ENCODE measurements at places on chromosomes 1 and 21.

- no peak for DNase-seq
Observed at GRCh38 chr1:156896490-156897033, 3.0 kb downstream of the PEAR1 start.

DNA sequence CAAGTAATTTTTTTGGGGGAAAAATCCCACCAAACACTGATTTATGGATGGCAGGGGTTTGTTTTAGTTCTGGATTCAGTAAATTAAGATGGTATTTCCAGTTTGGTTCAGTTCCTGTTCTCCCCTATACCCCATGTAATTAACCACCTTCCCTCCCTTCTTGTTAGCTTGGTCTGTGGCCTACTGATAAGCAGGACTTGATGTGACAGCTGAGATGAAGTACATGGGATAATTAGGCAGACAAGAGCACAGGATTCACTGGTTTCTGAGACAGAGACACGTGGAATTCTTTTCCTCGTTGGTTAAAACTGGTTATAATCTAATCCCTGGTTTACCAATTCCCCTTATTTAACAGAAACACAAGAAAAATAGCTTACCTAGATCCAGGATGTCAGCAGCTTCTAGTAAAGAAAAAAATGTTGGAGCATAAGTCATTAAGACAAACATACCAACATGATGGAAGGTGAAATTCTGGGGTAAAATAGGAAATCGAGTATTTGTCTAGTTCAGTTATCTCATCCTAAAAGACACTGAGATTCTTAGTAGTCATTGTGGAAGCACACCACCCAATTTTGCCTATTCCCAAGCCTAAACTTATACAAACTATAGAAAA lies 81.5 kb downstream of the SCMH1 start:
- DNase-seq, result no peak

DNA sequence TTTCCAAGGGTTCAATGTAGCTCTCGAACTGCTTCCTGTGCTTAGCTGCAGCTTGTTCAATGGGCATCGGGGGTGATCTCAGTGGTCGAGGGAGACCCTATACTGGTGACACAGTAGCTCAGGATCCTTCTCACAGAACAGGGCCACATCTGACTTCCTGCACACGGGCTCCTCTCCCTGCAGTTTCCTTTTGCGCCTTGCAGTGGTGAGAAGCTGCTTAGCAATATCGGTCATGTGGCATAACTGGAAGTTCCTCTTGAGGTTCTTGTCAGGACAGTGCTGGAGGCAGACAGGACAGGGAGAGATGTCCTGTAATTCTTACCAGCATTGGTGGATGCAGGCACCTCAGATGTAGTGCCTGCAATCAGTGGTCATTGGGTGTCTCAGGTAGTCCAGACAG lies 140.5 kb upstream of the MAP1LC3C start:
- no peak for DNase-seq

DNA sequence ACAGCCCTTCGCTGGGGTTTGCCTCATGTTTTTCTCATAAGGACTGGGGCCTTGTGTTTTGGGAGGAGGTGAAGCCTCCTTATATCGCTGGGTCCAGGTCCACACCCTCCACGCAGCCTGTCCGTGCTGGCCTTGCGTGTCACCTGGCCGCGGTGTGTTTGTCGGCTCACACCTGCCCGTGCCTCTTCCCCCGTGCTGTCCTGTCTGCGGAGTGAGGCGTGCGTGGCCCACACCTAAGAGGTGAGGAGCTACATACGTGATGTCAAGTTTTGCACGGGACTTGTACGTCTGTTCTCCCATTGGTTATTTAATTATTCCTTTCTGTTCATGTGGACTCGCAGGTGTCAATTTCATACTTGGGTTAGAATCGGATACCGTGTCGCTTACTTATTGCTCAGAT lies 30.7 kb downstream of the PRKCZ start:
- no peak for DNase-seq

DNA sequence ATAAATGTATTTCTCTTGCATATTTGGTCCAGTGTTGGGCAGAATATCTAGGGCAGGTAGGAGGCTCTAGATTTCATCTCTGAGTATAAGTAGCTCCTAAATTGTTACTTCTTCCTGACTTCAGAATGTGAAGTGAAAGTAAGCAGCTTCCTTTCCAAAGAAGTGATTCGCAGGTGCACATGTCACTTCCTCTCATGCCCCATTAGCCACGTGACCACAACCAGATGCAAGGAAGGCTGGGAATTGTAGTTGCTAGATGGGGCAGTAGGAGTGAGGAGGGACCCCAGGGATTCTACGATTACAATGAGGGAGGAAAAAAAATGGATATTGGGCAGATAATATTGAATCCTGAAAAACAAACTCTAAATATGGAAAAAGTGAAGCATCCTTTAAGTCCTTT lies 113.2 kb upstream of the CYYR1 start:
- DNase-seq, result no peak

GRCh38 chr1:206097381-206097780 lies 19.8 kb downstream of the AVPR1B start:
- DNase-seq, result no peak

GRCh38 chr21:26788790-26789189 lies 56.4 kb downstream of the ADAMTS1 start:
- DNase-seq, result no peak

DNA sequence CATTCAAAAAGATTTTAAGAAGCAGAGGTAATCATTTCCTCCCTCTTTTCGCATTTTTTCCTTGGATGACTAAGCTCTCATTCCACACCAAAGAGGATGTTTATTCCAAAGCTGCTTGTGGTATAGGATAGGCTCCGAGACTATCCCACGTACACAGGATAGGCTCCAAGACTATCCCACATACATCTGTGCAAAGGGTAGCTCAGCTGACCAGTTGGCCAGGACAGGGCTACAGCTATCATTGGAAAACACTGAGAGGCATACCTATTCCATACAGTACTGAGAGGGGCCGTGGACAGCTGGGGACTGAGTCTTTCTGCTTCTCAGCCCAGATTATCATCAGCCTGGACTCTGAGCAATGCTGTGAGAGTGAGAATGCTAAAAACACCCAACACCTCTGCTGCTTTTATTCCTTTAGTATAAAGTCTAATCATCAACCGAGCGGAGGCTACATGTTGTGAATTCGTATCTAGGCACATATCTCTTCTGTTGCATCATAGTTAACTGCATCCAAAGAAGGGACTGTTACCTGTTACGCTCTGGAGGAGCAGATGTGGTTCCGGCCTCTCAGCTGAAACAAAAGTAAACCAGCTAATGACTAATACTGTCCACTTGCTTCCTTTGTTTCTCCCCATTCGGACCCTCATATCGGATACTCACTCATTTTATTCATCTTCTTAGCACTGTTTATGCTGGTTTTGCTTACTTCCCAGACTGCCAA lies 141.0 kb downstream of the TNFSF18 start:
- DNase-seq, result no peak

DNA sequence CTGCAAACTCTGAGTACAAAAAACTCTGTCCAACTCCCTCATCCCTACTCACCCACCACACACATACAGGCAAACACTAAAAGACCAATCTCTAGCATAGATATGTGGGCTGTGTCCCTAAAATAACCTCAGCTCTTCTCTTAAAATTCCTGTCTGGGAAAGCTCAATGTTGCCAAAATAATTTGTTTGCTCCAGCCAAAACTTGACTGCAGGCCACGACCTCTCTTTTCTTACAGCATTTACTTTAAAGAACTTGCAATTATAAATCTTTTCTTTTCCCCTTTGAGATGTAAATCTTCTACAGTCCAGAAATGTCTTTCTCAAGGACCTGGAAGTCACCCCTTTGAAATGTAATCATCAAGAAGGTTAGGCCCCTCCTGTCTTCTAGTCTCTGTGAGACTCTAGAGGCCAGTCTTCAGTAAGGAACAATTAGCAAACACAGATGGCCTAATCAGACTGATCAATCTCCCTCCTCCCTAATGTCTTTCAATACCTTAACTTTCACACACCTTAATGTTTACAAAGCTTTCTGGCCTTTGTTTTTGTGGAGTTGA lies 483.6 kb upstream of the RGS18 start:
- DNase-seq, result no peak

DNA sequence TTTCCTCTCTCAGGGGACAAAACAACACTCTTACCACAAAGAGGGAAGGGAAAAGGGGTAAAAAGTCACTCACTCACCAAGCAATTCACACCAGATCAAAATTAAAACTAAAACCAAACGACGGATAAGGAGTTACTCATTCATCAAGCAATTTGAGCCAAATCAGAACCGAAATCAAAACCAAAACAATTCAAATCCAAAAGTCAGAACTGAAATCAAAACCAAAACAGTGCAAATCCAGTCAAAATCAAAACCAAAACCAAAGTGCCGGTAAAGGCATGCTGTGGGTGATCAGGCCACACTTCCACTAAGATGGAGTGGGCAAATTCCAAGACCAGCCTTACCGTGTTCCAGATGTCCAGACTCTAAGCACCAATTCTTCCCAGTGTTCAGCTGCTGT lies 717.9 kb downstream of the AMY1C start:
- no peak for DNase-seq

- DNase-seq, result no peak
Observed at GRCh38 chr21:15063814-15064575, 805 bp downstream of the NRIP1 start.

DNA sequence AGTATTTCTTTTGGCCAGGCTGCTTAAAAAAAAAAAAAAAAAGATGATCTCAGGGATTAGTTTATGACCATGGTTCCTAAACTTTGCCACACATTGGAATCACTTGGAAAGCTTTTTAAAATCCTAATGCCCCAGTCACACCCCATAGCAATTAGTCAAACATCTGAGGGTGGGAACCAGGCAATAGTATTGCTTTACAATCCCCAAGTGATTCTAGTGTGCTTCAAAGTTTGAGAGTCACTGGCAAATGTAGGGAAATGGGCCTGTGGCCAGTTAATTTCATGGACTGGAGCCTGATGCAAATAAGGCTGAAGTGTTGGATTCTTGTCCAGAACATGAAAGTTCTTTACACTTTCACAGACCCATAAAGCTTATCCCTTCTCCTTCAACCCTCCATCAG lies 374.6 kb upstream of the ESRRG start:
- DNase-seq, result no peak

DNA sequence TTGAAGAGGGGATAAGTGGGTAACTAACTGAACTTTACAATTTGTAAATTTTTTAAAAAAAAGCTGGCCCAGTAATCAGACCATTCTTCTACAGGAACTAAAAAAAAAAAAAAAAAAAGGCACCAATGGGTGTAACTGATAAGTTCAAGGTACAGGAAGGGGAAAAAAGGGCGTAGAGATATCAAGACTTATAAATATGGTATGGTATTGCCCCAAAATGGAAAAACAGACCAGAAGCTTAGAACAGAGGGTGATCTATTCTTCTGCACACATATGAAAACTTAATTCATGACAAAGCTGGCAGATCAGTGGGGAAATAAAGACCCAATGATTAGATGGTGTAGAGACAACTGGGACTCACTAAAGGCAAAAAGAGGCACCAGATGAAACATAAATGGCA lies 58.9 kb downstream of the LHX4 start:
- DNase-seq, result no peak

GRCh38 chr1:198492872-198493271 lies 47.6 kb downstream of the ATP6V1G3 start:
- DNase-seq, result no peak

DNA sequence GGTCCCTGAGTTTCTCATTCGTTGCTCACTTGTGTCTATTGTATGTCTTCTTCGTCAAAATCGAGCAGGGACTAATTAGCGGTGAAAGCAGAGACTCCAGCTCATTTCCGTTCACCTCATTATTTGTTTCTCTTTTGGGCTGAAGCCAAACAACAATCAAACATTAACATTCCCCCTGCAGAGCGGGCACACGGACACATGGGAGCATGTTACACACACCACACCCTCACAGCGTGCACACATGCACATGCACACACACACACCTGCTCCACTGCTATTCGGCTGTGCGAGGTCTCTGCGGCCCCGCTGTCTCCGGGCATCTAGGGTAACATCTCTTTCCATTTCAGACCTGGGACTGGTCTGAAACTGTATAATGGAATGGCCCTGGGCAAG lies 58.5 kb upstream of the LRRC8D start:
- DNase-seq, result no peak

DNA sequence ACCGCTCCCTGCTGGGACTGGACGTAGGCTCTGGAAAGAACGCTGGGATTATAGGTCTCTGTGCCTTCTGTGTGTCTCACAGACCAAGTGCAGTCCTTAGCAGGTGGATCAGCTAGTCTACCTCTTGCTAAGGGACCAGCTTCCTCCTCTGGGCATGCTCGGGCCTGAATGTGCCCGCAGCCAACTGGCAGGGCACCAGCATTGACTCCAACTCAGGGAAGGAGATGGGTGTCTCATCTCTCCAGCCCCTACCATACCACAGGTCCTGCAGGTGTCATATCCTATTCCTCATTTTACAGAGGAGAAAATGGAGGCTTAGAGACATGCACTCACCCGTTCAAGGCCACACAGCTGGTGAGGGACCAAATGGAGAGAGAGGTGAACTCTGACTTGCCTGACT lies 340.2 kb downstream of the PTPRU start:
- DNase-seq, result no peak

GRCh38 chr1:168321945-168322344 lies 41.3 kb downstream of the TBX19 start:
- no peak for DNase-seq

- no peak for DNase-seq
Observed at GRCh38 chr1:119010201-119010600, 22.1 kb upstream of the TBX15 start.

DNA sequence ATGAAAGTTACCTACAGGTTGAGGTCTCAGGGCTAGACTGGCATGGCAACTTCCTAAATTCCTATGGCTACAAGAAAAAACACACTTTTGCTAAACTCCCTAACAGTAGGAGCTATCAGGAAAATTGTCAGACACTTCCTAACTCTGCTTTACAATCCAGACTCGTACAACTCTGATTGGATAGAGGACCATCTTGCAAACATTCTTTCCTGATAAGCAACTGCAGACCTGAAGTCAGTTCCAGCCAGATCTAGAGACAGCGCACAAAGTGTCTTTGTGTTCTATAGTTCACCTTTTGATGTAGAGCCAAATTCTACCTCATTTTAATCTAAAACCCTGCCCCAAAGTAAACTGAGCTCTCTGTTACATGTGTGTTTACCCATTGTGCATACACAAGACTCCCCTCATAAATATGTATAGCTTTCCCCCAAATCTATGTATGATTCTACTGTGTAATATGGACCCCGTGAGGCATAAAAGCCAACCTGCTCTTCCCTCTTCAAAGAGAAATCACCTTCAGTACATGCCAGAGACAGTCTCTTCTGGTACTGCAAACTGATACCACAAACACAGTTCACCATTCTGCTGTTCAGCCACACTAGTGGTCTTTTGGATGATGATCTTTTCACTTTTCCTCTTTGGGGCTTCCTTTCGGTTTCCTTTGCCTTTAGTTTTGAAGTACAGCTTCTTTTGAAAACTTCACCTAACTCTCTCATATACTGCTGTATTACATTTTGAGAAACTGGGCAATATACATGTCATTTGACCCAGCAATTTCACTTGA lies 21.7 kb downstream of the ZP4 start:
- DNase-seq, result no peak

Data from NCI-H524 treated with DMSO at 0.1 percent for 48 hours (cell line).